Hepatic stellate cell (primary cell): ENCODE measurements at places on chromosomes 7 and 10.
A peak's percentile ranks its signal among the peaks of the same experiment; 100 is the strongest.

GRCh38 chr10:127874671-127875448, 17.9 kb downstream of the CLRN3 start:
- DNase-seq = no peak

- peak; percentile 92 for DNase-seq
Observed at GRCh38 chr10:15168291-15168785, at the start of gene NMT2. Gene NMT2 (minus strand): TSS chr10:15168693. CDS start chr10:15168612, 81 bp downstream.

DNA sequence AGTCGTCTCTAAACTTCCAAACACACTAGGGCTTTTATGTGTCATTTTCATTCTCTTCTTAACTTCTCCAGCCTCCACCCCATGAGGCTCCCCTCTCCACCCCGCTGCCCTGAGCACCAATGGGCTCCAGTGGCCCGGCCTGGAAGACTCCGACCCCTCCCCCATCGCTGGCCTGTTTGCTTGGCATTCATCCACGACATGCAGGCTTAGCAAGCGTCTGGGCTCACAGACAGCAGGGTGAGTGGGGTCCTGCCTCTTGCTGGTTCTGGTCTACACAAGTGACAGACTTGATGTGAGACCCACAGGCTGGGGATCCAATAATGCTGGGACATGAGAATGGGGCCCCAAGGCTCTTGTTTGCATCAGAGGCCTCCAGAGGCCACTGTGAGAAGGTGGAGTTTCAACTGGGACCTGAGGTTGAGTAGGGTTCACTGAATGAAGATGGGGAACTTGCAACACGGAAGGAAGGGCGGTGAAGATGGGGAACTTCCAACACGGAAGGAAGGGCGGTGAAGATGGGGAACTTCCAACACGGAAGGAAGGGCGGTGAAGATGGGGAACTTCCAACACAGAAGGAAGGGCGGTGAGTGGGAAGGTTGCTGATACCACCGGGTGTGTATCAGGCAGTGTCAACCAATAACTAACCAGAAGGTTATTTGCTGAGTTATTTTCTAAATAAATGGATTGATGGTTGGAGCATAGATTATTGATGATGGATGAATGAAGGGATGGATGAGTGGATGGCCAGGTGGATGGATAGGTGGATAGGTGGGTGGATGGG, 14.0 kb downstream of the KNDC1 start:
- DNase-seq = no peak

GRCh38 chr10:102341038-102341688, 54.3 kb upstream of the NFKB2 start:
- DNase-seq = no peak

- DNase-seq = no peak
Observed at GRCh38 chr10:48330269-48330668, 23.8 kb downstream of the MAPK8 start.

- DNase-seq = no peak
Observed at GRCh38 chr10:62054408-62054807, 152.9 kb downstream of the ARID5B start.

GRCh38 chr7:146002431-146003078, 114.0 kb upstream of the CNTNAP2 start:
- DNase-seq = no peak

GRCh38 chr10:48941427-48942075, 1.9 kb upstream of the LRRC18 start:
- DNase-seq = no peak

DNA sequence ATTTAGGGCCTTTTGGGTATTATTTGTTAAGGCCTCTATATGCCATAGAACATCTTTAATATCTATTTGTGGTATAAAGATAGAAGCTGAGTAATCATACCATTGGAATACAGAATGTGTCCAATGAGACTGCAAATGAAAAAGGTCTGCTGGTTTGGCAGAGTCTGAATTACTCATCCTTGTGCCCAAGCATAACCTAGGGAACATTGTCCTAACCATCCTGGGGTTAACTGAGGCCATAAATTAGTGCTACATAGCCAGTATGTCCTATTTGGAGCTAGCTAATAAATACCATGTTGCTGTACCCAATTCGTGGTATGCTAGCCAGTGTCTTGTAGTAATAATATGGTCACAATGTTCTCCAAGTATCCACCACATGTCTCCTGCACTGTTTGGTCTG, 117.1 kb downstream of the ANKRD26 start:
- no peak for DNase-seq
